NCI-H187 (cell line): ENCODE measurements at places on chromosomes 7 and 10.

DNA sequence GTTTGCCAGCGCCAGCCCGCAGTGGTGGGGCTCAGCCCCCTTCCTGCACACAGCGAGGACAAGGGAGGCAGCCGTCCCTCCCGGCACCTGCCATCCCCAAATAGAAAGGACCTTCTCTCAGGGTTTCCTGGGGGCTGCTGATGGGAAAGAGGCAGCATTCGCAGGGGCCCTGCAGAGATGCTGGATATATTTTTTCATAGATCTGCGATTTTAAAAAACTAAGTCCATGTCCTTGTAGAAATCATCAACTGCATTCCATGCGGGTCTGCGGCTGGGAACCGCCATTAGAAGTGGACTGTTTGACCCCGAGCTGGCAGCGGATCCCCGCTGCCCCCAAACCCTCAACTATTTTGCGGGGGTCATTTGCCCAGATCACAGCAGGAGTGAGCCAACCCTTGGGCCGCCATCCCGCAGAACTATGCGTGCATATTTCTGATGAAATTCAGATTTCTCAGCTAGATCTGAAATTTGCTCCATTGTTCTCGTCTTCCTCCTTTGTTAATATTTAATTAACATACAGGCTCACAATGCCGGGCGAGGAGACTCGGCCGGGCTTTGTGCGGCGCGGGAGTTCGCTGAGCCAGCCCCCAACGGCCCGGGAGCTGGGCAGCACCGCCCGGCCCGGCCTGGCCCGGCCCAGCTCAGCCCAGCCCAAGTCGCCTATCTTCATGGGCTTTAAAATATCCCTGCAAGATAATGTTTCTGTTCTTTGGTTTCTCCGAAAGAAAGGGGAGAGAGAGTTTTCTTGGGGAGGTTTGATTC is 2.0 kb downstream of the EN2 start:
- DNase-seq, result no peak

GRCh38 chr7:101059620-101059942 is 25.7 kb upstream of the TRIM56 start:
- no peak for DNase-seq

GRCh38 chr7:88661921-88662320 is 97.6 kb upstream of the ZNF804B start:
- DNase-seq, result no peak

GRCh38 chr10:42936580-42936979 is 140.3 kb upstream of the RET start:
- no peak for DNase-seq

GRCh38 chr10:118032564-118032963 is 14.2 kb downstream of the RAB11FIP2 start:
- no peak for DNase-seq

GRCh38 chr10:35640951-35641675 is 983 bp downstream of the FZD8 start:
- no peak for DNase-seq

DNA sequence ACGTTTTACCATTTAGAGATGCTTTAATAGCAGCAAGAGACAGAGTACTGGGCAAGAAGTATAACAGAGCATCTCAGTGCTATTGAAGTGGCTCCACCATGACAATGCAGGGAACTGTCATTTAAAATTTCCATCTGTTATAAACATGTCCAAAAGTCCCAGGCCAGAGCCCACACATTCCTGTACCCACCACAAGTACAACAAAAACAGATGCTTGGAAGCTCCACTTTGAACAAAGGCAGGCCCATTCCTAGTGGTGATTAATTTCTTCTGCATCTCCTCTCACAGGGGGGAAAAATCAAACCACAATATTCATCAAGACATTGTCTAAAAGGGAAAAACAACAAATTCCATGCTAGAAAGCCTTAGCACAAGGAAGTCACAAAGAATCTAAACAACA is 627.9 kb downstream of the PARD3 start:
- no peak for DNase-seq

GRCh38 chr10:116073001-116073400 is 200.0 kb downstream of the GFRA1 start:
- peak; percentile 16 for DNase-seq

DNA sequence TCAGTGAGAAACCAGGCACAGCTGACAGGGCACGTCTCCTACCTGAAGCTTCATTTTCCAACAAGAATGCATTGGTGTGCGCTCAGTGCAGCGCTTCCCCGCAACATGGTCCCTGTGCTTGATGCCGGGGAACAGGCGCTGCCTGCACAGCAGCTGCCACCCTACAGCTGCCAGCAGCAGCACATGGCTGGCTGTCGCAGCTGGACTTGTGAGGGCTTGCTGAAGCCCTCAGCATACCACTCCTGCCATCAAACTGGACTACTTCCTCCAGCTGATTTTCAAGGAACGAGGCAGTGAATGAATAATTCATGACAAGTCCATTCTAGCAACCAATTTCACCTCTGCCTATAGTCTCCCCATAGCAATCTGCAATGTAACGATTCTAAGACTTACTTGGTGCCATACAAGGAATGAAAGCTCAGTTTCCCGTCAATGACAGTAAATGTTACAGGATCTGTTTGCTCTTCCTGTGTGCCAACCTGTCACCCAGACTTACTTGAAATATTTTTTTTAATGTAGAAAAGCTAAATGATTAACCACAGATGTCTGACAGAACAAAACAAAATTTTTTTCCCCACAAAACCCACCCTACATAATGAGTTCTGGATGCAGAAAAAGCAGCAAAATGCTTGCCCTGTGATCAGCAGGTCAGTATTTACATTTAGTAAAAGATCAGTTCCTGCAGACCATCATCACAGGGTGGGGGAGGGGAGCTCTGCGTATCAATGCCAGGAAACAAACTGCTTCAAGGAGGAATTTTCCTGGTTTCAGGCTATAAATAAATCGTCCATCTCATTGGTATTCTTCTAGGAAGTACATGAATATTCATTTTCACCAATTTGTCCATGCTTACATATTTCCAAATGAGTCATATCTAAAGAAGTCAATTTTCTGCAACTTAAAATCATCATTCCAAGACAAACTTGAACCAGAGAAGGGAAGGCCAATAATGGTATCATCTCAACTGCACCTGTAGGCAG is 140.6 kb downstream of the ALOX5 start:
- peak; percentile 22 for DNase-seq

GRCh38 chr10:947051-947450 is 15.5 kb upstream of the LARP4B start:
- no peak for DNase-seq

- DNase-seq, result no peak
Measured at GRCh38 chr7:79281426-79281825, 172.0 kb downstream of the MAGI2 start.

- DNase-seq, result no peak
Measured at GRCh38 chr7:17773289-17773626, 167.0 kb downstream of the SNX13 start.

DNA sequence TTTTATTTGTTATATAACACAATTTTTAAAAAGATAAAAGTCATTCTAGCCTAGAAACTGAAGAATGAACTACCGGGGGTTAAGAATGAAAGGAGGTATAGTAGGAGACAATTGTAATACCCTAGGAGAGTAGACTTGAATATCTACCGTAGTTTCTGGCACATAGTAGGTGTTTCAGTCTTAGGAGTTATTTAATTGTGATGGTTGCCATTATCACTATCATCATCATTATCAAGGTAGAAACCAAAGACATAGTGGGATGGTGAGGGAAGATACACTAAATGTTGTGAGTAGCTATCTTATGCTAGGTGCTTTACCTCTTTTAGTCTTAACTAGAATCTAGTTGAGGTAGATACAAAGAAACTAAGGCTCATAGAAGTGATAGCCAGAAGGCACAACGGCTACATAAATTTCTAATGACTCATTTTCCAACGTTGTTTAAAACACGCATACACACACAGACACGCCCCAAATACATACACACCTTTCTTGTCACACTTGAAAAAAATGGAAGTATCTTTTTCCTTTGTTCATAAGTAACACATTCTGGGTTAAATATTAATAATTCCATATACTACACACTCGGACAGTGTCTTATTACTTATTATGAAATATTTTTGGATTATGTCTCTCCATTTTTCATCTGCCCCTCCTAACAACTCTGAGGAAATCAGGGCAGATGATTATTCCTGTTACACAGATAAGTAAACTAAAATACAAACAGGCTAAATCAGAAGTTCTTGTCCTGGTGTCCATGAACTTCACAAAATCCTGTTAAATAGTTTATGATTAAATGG is 2.0 kb upstream of the ANLN start:
- DNase-seq, result no peak

- no peak for DNase-seq
Measured at GRCh38 chr10:104903433-104903832, 262.3 kb downstream of the SORCS3 start.

- DNase-seq, result no peak
Measured at GRCh38 chr10:20457649-20458048, 439.5 kb downstream of the NEBL start.

GRCh38 chr7:29274146-29275017 is 79.8 kb downstream of the CHN2 start:
- DNase-seq, result no peak

DNA sequence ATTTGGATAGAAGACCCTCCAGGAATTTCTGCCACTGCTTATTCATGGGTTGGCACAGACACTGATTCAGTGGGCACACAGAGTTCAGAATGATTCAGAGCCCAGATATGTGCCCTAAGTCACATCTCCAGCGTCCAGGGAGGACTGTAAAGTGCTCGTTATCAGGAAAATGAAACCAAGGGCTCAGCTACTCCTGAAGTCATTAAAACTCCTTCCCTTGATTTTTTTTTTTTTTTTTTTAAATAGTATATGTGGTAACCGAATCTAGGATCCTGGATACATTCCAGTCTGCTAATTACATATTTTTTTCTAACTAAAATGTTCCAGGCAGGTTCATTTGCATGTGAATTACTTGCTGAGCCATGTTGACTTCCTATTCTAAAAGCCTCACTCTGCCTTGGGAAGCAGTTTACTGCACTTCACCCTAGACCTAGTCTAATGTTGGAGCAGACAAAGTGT is 34.7 kb downstream of the MET start:
- no peak for DNase-seq

GRCh38 chr7:154372011-154372601 is 319.9 kb downstream of the DPP6 start:
- DNase-seq, result no peak

DNA sequence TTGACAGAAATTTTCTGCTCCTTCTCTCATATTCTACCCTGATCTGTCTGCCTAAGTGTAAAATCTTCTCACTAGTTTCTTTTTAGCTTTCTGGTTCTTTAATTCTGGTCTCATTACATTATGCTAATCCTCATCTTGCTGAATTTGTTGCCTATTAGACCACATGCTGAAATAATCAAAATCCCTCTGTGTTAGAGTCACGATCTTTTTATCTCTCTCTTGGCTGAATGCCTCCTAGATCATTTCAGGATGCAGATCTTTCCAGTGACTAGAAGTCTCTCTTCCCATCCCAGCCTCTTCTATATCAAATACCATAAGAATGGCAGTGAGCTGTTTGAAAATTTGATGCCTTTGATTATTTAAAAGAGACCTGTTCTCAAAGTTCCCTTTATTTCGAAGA is 661.9 kb downstream of the SORCS1 start:
- DNase-seq, result no peak

DNA sequence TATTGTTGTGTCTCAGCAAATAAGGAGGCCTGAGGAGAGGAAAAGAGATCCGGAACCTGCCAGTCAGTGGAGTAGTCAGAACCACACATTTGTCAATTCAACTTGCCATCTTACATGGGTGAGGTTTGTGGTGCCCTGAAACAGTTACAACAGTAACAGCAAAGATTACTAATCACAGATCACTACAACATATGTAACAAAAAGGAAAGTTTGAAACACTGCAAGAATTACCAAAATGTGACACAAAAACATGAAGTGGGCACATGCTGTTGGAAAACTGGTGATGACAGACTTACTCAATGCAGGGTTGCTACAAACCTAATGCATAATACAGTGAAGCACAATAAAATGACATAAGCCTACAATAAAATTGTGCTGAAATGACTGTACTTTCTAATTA is 89.4 kb downstream of the LRRN3 start:
- no peak for DNase-seq

GRCh38 chr10:33506838-33507661 is 172.6 kb upstream of the NRP1 start:
- no peak for DNase-seq

GRCh38 chr10:112988839-112989406 is 38.9 kb downstream of the TCF7L2 start:
- DNase-seq, result no peak

DNA sequence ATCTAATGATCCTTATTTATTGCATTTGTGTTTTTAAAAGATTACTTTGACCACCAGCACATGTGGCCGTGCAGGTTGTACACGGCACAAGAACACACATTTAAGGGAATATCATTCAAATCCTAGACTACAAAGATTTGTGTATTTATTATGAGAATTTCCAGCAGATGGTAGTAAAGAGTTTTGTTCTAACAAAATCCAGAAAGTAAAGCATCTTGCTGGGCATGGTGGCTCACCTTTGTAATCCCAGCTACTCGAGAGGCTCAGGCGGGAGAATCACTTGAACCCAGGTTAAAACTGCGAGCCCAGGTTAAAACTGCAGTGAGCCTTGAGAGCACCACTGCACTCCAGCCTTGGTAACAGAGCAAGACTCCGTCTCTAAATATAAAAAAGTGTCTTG is 31.5 kb downstream of the MACROH2A2 start:
- no peak for DNase-seq
